Mesothelial cell of epicardium (in vitro differentiated cells): ENCODE measurements at places on chromosomes 11 and 22. TPM values are rescaled to one million over a fixed set of nuclear protein-coding genes. Genes with fewer than 3 reads are reported as not detected.

- H3K4me1 ChIP-seq, result peaks cover 20% of the 10 kb centered on the region
- H3K27ac ChIP-seq, result peak overlapping the region; percentile 18
- DNase-seq, result no peak
These were observed 90.2 kb downstream of the DDX10 start for GRCh38 chr11:108754901-108755625.

GRCh38 chr11:2697866-2698265, 1.9 kb downstream of the KCNQ1OT1 start:
- no peaks in the 10 kb centered on the region for H3K27me3 ChIP-seq
- H3K27ac ChIP-seq, result peak overlapping the region; percentile 80
- no peak for DNase-seq
- H3K4me3 ChIP-seq, result peak overlapping the region; percentile 91

DNA sequence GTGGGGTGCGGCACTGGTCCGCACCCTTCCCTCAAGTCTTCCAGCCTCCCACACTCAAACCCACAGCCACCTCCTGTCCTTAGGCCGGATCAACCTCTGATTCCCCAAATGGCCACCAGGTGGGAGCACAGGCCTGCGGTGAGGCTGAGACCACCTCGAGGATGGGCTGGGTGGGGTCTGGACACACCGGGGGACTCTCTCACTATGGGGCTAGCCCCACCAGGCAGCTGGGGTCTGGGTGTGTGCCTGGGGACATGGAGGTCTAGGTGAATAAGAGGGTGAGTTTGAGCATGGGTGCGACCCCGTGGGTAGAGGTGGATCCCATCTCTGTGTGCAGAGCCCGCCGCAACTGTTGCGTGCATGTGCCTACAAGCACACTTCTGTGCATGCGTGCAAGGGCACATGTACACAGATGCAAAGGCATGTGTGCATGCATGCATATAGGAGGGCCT, 32.6 kb downstream of the MYO18B start:
- DNase-seq, result peak; percentile 59
- no peaks in the 10 kb centered on the region for H3K4me1 ChIP-seq
- H3K4me3 ChIP-seq, result no peak overlapping the region
- no peaks in the 10 kb centered on the region for H3K36me3 ChIP-seq
- H3K27me3 ChIP-seq, result peaks cover 25% of the 10 kb centered on the region

CSNK2A3 gene
- 1.1 to 2.8 TPM (median 1.9 TPM) in 3 replicates for total RNA-seq
